Stimulated activated CD8-positive, alpha-beta memory T cell treated with anti-CD3 and anti-CD28 coated beads, Interleukin-7, amount 100 ng/mL, for 24 hours (primary cell): ENCODE measurements at places on chromosomes 2 and 18.

DNA sequence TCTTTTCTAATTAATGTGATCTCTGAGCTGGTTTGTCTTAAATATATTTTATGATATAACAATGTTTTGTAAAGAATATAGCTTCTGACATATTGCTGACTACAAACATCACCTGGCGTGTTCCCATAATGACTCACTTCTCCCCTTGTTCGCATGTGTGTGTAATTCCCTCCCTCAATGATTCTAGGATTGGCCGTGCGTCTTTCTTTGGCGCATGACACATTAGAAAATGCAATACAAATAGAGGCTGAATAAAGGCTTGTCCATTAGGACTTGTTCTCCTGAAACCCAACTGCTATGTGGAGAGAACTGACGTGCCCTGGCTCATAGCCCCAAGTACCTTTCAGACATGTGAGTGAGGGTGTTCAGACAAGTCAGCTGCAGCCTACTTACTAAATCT lies 159.7 kb upstream of the CDH20 start:
- DNase-seq, result no peak

DNA sequence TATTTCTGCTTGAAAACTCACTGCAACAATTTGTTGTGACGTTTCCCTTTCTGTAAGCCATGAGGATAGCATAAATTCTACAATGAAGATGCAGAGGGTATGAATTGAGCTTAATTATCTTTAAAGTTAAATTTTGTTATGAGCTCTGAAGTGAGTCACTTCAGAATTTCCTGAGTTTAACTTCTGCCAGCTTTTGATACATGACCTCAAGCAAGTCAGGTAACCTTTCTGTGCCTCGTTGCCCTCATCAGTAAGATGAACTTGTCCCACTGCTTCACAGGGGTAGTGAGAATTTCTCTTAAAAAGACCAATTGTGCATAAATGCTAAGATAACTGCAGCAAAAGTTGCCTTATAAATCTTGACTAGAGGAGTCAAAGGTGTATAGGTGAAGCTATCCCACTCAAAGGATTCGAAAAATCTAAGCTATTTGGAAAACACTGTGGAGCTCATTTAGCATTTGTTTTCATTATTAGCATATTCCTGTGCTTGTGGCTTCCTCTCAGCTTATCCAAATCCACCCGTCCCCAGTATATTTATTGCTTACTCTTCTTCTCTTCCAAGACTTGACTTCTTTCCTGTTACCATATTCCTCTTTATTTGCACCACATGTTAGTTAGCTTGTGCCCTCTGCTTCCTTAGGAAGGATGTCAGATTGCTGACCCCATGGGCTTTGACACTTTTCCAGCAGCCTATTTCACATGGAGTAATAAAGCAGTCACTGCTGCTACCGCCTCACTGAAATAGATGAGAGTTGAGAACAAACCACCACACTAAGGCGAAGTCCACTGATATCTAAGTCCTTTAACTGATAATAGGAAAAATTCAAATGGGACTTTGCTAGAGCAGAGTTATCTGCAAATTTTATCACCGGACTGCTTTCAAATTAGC lies 428.6 kb downstream of the ERBB4 start:
- no peak for DNase-seq

DNA sequence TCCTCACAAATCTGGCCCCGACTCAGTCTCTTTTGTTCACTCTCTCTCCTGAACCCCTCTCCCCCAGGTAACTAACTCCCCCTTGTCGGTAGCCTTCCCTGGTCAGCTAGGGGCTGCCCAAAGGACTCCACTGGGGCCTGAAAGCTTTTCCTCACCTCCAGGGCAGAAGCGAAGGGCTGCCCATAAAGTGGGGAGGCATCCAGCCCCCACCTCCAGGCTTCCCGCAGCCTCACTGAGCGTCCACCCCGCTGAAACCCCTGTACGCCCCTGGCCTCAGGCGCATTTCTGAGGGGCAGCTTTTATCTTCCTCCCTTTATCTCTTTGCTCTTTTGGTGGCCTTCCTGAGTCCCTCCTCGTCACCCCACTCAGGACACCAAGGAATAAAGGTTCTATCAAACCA lies 249.3 kb downstream of the CYP26B1 start:
- DNase-seq, result no peak

DNA sequence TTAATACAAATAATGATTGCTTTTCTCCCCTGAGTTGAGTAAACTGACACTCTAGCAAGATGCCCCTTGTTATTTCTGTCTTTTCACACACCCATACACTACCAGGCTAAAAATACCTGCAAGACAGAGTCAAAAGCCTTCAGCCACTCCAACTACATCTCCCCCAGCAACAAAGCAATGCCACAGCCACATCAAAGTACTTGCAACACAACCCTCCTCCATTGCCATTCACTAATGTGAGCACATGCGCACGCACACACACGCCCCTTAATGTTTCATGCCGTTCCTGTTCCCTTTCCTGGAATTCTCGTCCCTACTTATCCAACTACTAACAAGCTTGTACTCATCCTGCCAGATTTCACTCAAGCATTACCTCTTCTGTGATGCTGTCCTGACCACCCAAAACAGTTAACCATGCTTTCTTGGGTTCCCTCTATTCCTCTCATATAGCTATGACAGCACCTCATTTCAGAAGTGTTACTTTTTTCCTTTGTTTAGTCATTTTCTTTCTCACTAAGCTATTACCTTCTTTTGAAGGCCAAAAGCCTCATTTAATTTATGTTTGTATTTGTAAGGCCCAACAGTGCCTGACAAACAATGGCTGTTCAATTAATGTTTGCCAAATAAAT lies 29.6 kb downstream of the SLC25A12 start:
- no peak for DNase-seq

- DNase-seq, result no peak
These were observed 18.2 kb upstream of the FZD7 start for GRCh38 chr2:202015471-202015870.

DNA sequence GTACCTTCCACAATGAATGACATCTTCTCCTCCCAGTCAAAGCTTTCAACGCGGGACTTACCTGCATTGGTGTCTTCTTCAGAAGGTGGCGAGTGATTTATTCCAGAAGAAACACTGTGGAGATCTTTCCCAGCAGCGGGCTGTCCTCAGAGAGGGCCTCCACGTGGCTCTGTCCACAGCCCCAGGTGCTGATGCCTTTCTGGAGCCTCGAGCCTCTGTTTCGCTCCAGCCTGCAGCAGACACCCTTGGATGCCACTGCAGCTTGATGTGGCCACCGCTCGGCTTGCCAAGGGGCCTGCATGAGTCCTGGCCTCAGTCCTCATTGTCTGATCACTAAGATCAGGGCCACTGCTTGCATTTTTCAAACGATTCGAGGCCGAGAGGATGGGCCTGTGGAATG lies 46.6 kb upstream of the GALR1 start:
- DNase-seq, result no peak

- DNase-seq, result no peak
These were observed 2022.0 kb upstream of the CELF4 start for GRCh38 chr18:39587586-39587985.

GRCh38 chr2:228628682-228629081 lies 447.2 kb upstream of the SPHKAP start:
- no peak for DNase-seq

GRCh38 chr18:39751921-39752320 lies 2186.3 kb upstream of the CELF4 start:
- DNase-seq, result no peak

DNA sequence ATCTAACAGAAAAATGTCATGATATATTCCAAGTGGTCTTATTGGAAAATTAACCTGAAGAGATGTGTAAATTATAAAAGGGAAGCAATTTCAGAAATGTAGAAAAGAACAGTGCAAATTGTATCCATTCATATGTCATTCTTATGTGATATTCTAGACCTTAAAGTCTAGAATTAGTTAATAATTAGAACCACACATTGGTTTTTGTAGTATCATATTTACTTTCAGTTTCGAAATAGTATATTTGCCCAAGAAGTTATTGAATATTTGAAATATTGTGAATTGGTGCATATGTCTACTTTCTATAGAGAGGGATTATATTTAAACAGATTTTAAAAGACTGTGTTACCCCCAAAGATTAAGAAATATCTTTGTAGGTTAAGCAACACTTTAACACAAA lies 1348.6 kb upstream of the ACVR2A start:
- DNase-seq, result no peak

DNA sequence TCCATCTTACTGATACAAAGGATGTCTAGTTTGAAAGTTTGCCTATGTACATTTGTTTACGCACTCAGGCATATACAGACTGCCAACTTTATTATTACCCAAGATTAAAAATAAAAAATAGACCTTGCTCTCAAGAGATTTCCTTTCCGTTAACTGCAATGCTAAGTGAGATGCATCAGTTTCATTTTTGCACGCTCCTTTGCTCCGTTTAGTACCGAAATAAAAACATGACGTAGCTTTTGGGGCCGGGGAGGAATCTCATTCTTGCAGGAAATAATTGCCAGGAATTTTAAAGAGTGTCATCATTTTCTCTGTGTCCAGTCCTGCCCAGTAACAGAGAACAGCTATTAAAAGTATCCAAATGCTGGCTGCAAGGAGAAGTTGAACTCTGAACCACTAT lies 169.5 kb downstream of the SLC8A1 start:
- DNase-seq, result no peak

DNA sequence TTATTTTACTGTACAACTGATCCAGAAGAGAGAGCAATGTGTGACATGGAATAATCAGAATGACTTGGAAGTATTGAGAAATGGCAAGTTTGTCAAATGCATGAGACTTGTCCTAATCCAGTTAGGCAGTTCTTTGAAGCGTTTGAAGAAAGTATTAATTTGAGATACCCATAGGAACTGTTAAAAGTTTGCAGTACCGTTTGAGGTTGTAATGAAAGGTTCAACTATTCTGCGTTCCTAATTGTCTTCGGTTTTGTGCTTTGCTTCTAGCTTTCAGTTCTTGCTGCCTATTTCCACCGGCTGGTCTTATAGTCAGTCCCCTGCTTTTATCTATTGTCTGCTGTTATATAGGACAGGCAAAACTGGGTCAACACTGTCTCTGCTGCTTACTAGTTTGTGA lies 41.8 kb downstream of the COX7A2L start:
- no peak for DNase-seq

- DNase-seq, result no peak
These were observed 45.4 kb upstream of the TMEM163 start for GRCh38 chr2:134764164-134764563.
